Anterior cingulate cortex (tissue), 58 donors: ENCODE measurements at places on chromosomes 11 and 22.

GRCh38 chr11:88508759-88509581 is 171.4 kb upstream of the CTSC start:
- DNase-seq = no peak

GRCh38 chr11:57638005-57638781 is 11.5 kb downstream of the YPEL4 start:
- DNase-seq = peak; percentile 48

- no peak for DNase-seq
These were observed 106.5 kb downstream of the TMEM135 start for GRCh38 chr11:87144252-87144651.

GRCh38 chr11:78801161-78801884 is 226.7 kb upstream of the NARS2 start:
- DNase-seq = no peak

DNA sequence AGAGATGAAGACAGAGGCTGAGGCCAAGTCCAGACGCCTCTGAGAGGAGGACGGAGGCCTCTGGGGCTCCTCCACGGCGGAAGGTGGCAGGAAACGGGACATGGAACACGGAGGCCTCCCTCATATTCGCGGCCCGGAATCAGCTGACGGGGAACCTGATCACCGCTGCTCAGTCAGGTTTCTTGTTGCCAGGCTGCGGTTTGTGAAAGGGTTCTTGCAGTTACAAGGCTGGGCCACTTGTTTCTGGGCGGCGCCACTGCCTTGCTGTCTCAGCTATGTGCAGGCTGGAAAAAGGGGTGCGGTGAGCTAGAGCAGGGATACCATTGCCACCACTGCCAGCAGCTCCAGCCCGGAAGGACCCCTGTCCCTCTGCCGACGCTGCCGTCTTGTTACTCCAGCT is 10.0 kb upstream of the MMP1 start:
- no peak for DNase-seq

GRCh38 chr11:98423933-98424332 is 596.8 kb upstream of the CNTN5 start:
- DNase-seq = no peak

- DNase-seq = no peak
These were observed 9.2 kb downstream of the SIPA1 start for GRCh38 chr11:65646958-65647701.

DNA sequence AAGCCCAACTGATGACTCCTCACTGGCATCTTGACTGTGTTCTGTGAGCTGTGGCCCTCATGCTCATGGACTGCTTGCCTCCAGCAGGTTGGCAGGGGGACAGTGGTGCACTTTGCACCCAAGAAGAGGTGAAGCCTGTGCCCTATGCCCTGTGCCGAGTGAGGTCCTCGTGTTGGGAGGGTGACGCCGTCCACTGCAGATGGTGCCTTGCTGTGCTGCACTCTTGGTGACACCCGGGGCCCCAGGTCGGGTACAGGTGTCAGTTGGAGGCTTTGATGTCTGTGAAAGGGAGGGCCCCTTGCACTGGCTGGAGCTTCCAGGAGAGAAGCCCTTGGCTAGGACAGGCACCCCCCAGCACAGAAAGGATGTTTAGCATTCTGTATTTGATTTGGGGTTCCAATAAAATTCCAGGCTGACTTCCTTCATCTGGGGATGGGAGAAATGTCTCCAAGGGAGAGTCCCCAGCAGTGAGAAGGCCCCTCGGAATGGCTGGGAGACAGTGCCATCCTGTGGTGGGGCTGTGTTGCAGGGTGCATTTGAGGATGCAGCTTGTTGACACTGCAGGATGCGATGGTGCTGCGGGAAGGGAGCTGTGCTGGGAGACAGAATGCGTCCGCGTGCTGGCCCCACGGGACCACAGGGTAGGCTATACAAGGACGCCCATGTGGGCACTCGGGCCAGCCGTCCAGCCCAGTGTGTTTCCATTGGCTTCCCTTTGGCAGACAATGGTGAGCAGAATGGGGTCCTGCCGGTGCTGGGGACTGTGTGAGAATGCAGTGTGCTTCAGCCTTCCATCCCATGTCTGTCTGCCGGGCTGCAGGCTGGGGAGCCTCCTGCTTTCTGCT is 2.5 kb upstream of the ZDHHC8 start:
- DNase-seq = no peak

DNA sequence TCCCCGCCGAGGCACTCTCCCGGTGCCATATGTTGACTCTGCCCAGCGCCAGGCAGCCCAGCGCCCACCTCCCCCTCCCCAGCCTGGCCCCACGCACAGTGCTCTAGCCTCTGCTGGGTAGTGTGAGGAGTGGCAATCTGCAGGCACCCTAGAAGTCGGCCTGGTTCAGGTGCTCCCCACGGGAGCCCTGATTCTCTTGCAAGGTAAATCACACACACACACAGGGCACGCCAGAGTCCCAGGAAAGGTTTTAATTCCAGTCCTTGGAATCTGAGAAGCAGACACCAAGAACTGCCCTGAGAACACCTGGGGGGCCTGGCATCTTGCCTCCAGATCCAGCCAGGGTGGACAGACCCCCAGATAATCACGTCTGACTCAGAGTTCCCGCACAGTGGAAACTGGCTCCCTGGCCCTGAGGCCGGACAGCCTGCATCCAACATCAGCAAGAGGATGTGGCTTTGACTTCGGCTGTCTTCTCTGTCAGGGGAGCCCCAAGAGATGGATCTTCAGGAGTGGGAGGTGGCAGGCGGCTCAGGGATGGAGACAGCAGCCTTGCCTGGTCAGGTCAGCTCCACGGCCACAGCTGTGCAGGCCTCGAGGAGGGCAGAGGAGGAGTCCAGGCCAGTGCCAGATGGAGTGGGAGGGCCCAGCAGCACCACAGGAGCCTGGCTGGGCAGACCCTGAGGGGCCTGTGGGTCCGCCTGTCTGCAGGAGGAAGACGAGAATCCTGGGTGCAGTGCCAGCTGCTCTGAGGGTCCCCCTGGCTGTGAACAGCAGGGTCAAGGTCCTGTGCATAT is 1.1 kb upstream of the RIN1 start:
- no peak for DNase-seq

- no peak for DNase-seq
These were observed 6.9 kb upstream of the SREBF2 start for GRCh38 chr22:41826021-41826420.

- DNase-seq = no peak
These were observed 556.1 kb downstream of the SOX6 start for GRCh38 chr11:15800111-15800800.

- no peak for DNase-seq
These were observed 119.2 kb downstream of the ARHGAP42 start for GRCh38 chr11:100806296-100806695.

GRCh38 chr11:127273593-127274327 is 273.2 kb upstream of the KIRREL3 start:
- no peak for DNase-seq

GRCh38 chr11:75510004-75510722 is 15.6 kb downstream of the GDPD5 start:
- no peak for DNase-seq

- no peak for DNase-seq
These were observed 415.9 kb downstream of the TMEM135 start for GRCh38 chr11:87453531-87454089.

GRCh38 chr11:80443177-80443576 is 1002.3 kb upstream of the TENM4 start:
- no peak for DNase-seq

- DNase-seq = no peak
These were observed 102.9 kb downstream of the CTTN start for GRCh38 chr11:70501051-70501901.

- DNase-seq = no peak
These were observed 6.5 kb upstream of the UCP2 start for GRCh38 chr11:73989156-73989555.

DNA sequence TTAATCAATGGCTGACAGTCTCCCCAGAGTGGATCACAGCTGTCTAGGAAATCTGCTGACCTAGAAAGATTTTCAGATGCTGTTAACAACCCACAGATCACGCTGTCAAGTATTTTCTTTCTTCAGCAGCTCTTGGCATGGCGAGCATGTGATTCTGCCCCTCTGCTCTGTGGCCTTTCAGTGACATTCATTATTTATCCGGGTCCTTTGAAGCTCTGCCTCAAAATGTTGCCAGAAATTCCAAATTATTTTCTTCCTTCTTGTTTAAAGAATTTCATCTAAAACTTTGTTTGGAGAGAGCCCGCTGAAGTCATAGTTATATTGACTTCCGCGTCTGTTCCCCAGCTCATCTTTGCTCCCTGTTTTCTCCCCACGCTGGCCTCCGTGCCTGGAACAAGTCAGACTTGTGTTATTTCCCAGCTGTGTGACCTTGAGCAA is 134.1 kb downstream of the COMMD9 start:
- DNase-seq = no peak

GRCh38 chr11:765025-765801 is 12.1 kb downstream of the GATD1 start:
- no peak for DNase-seq

- DNase-seq = no peak
These were observed 4.6 kb upstream of the KCNJ5 start for GRCh38 chr11:128886406-128887124.

- DNase-seq = no peak
These were observed 14.0 kb upstream of the APLNR start for GRCh38 chr11:57251037-57251436.

DNA sequence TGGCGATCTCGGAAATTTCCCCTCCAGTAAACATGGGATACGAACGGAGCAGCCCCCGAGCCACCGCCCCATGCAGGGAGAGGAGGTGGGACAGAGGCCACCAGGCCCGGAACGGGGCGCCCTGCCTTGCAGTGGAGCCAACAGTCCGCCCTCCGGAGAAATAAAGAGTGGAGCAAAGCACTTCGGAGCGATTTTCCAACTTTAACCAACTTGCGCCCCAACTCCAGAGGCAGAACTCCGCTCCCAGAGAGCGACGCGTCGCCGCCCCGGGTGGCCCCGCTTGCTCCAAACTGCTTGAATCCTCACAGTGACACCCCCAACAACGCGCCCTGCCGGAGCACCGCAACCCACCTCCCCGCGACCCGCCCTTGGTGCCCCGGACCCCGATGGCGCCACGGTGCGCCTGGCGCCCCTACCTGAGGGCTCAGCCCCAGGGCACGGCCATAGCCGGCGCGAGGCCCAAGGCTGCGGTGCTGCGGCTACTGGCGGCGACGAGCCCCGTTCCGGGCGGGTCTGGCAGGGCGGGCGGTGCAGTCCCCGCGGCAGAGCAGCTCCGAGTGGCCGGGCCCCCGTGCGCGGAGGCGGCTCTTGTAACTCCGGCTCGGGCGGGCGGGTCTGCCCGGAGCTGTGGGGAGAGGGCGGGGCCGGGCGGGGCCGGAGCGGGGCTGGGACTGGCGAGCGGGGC is at the start of gene AHNAK:
Gene AHNAK, minus strand, starts transcription at position 563 of the 685 bp plus-strand sequence. CDS start 10,708 bp downstream, outside the sequence.
- no peak for DNase-seq

- no peak for DNase-seq
These were observed 31.1 kb downstream of the BMAL1 start for GRCh38 chr11:13308704-13309103.

DNA sequence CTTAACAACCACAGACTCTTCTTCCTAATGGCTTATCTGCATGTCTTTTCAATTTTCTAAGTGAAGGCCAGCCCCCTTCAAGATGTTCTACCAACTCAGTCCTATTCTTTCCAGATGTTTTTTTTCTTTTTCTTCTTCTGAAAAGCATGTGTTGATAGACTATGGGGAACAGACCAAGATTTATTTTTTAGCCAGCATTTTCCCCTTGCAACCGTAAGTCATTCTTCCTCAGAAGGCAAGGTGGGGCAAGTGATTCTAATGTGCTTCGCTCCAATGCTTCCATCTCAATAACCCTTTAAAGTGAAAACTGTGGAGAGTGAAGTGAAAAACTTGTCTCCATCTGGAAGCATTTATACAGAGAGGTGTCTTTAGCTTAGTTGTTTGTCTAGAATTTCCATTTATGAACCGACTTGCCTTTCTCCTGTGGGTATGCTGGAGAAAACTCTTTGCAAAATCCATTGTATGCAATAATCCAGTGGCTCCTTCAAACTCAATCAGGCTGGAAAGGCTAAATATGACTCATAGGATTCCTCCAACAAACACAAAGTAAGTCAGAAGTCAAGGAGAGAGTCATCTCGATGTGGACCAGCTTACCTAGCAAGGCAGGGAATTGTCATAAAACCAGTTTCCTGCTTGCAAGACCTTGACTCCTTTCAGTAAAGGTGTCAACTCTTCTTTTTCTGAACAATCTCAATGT is 83.7 kb downstream of the MAML2 start:
- DNase-seq = no peak

DNA sequence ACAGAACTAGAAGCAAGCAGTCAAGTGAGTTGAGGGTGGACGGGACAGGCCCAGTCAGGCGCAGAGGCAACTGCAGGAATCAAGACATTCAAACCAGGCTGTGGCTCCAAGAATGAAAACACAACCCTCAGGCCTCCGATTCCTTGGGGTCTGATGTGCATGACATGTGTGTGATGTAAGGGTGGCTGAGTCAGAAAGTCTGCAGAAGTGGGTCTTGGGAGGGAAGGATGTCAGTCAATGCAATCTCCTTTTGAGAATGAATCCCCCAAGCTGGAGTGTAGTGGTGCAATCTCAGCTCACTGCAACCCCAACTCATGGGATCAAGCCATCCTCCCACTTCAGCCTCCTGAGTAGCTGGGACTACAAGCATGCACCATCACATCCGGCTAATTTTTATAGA is 15.9 kb upstream of the PDE2A start:
- DNase-seq = no peak

- DNase-seq = no peak
These were observed 11.8 kb downstream of the TIGD3 start for GRCh38 chr11:65366340-65366773.

DNA sequence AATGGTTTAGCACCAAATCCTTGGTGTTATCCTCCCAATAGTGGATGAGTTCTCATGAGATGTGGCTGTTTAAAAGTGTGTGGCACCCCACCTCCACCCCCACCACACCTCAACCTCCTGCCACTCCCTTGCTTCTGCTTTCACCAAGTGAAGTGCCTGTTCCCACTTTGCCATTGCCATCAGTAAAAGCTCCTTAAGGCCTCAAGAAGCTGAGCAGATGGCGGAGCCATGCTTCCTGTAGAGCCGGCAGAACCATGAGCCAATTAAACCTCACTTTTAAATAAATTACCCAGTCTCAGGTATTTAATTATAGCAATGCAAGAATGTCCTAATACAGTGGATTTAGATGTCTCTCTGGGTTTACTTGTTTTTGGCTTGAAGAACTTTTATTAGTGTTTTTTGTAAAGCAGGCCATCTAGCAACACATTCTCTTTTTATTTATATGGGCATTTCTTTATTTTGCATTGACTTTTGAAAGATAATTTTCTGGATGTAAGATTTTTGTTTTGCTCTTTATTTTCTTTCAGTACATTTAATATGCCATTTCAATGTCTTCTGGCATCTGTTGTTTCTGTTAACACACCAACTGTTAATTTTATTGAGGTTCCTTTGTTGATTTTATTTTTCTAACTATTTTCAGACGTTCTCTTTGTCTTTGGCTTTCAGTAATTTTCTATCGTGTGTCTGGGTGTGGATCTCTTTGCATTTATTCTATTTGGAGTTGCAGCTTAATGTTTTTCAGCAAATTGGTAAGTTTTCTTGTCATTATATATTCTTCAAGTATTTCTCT is 724.5 kb upstream of the CNTN5 start:
- DNase-seq = no peak

GRCh38 chr11:56533054-56533740 is 9.9 kb downstream of the OR5M11 start:
- DNase-seq = no peak

- DNase-seq = no peak
These were observed 5.1 kb downstream of the TRIM22 start for GRCh38 chr11:5694642-5695041.
